ENCODE measurements at places on chromosomes 13 and 19.

DNA sequence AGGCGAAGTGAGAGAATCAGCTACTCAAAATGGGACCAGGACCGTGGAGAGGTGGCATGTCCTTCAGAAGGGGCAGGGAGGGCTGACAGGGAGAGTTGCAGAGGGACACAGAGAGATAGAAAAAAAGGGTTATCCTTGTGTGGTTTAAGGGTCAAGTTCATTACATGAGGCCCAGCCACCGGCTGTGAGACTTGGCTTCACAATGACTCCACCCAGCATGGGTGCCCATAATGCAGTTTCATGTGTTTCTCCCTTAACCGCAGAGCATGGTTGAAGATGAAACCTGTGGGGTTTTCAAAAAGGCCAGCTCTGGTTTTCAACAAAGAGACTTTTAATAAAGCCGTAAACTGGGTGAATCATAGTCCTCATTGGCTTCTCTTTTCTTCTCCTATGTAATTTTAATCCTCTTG is 164.6 kb downstream of the KLF5 start:
- no peak for DNase-seq

DNA sequence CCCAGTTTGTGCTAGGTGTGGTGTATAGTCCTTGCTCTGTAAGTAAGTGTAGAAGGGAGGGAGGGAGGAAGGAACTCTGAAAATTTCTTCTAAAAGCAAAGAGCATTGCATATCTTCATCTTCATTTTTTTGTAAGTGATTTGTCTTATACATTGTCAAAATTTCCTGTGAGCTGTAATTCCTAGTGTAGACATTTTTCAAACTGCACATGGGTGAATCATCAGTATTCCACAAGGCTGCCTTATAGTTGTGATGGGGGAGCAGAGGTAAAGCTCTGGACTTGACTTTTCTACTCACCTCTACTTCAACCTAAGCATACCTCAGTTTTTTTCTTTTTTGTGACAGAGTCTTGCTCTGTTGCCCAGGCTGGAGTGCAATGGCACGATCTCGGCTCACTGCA is 86.9 kb downstream of the CDK8 start:
- no peak for DNase-seq

DNA sequence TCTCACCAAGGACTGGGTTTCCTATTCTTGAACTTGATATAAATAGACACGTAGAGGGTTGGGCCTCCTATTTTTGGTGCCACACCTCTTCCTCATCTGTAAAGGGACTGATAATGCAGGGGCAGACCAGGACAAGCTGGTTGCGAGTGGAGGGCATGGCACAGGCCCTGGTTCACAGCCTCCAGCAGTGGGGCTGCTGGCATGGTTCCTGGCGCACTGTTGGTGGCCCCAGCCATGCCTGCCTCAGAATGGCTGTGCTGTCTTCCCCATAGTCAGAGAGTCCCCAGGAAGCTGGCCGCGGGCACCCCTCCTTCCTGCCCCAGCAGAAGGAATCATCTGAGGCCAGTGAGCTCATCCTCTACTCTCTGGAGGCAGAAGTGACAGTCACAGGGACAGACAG is 10.5 kb upstream of the OVOL3 start:
- DNase-seq, result no peak

- DNase-seq, result peak; percentile 65
These were observed 630 bp downstream of the NUCB1 start for GRCh38 chr19:48900477-48901406.

DNA sequence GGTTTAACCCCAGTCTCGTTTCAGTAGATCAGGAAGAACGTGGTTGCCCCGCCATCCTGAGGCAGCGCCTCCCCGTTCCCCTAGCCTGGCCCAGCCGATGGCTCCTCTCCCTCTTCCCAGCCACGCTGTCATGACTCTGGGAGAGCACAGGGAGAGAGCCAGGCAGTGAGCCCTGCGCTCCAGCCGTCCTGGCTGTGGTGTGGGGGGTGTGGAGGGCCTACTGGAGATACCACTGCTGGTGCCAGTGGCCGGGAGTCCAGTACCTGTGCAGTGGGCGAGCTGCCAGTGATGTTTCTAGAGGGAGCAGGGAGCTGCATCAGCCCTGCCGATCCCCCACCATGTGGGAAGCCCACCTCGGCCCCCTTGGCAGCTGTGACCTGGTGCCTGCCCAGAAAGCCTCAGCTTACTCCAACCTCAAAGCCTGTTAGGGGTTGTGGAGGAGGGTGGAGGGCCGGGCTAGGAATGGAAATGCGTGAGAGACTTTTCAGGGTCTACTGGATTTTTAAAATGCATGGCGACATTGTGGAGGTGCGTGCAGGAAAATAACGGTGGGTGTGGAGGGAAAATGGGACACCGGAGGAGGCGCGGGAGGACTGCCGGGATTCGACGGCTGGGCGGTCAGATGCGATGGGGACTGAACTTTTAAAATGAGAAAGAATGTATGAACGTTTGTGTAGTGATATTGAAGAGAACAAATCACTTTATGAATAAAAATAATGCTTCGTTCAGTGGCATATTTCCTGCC is 4.9 kb downstream of the TEX29 start:
- DNase-seq, result no peak

GRCh38 chr13:29624997-29625396 is 29.5 kb upstream of the SLC7A1 start:
- no peak for DNase-seq

DNA sequence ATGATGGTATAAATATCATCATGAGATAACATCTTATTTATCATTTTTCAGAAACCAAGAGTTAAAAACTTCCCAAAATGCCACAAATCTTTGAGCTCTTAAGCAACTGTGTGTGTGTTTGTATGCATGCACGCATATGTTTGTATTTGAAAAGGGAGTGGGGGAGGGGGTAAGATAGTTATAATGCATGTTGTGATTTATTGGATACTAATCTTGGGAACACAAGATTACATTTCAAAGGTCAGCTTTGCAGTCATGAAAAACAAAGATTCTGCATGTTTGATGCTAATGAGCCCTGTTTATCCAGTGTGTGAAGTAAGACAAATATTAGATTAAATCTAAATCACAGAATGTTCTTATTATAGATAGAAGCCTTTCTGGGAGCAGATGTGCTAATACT is 355.9 kb downstream of the DCT start:
- no peak for DNase-seq

- no peak for DNase-seq
These were observed 8.7 kb upstream of the TIMM50 start for GRCh38 chr19:39471756-39472536.

DNA sequence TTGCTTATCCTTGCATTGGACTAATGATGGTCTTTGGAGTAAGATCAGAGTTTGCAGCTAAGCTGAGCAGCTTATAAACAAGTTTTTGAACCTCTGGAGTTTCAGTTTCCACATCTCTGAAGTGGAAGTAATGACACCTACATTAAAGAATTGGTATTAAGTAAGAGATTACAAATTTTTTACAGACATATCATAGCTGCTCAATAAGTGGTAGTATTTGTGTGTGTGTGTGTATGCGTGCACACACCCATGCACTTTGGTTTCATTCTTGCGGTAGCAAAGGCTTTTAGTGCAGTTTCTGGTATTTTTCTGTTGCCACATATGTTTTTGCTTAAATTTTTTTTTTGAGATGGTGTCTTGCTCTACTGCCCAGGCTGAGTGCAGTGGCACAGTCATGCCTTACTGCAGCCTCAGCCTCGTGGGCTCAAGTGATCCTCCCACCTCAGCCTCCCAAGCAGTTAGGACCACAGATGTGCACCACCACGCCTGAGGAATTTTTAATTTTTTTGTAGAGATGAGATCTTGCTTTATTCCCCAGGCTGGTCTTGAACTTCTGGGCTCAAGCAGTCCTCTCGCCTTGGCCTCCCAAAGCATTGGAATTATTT is 4.5 kb downstream of the NAA16 start:
- DNase-seq, result no peak

DNA sequence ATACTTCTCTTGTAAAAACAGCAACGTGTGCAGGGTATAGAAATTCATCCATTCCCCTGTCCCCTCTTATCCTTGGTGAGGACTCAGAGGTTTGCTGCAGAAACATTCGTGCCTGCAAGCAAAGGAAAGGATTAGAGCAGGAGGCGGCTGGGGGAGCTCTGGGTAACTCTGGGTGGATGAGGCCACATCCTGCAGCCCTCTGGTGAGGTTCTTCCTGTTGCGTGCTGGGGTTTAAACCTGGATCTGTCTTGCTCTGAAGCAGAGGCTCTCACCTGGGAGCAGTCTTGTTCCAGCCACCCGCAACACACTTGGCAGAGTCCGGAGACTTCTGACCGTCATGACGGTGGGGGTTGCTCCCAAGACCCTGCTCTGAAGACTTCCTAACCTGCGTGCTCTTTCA is 69.2 kb downstream of the ATP11A start:
- no peak for DNase-seq
